ENCODE measurements at places on chromosomes 1 and 21.
A peak's percentile ranks its signal among the peaks of the same experiment; 100 is the strongest.

DNA sequence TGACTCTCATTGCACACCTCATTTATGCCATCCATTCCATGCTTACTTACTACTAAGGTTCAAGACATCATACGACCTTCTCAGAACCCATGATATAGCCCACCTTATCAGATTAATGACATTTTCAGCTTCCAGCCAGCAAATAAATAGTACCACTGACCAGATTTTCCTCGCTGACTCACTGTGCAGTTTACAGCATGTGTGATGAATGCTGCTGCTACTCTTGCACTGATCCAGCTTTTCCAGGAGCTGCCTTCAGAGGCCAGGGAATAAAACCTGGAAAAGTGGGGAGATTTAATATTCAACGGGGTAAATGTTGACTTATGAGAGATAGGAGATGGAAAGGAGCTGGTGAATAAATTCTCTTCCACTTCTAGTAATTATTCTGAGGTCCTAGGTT is 247.1 kb downstream of the COL11A1 start:
- DNase-seq: no peak

DNA sequence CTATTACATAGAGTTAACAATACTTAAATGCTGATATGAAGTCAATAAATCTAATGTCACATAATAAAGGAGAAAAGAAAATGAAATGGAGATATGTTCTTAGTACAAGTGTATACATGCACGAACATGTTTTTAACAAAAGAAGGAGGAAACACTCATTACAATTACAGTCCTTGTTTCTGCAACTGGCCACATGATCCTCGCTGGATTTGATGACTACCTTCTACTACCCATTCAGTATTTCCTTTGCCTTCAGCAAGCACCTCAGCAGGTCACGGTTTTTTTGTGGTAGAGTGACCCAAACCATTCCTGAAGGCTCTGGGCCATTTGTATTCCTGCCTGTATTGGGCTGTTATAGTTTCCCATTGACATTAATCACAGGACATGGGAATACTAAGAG is 172.8 kb upstream of the CXADR start:
- no peak for DNase-seq

- no peak for DNase-seq
These were observed 49.0 kb downstream of the JAK1 start for GRCh38 chr1:64917328-64917861.

DNA sequence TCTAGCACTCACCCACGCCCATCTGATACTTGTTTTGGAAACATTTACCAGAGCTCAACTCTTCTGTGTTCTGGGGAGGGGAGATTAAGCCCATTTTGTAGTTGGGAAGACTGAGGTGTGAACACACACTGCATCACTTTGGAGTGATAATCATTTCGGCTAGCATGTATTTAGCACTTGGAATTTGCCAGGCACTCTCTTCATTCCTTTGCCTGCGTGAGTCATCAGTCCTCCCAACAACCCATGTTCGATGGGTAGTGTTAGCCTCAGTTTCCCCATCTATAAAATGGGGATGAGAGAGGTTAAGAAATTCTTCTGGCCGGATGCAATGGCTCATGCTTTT is 182.8 kb upstream of the TMEM51 start:
- no peak for DNase-seq

- DNase-seq: no peak
These were observed 160.0 kb downstream of the PRDM2 start for GRCh38 chr1:13860031-13860430.

- no peak for DNase-seq
These were observed 38.3 kb upstream of the MYOCOS start for GRCh38 chr1:171583591-171584201.

GRCh38 chr1:77704736-77705135 is 22.3 kb upstream of the ZZZ3 start:
- no peak for DNase-seq

DNA sequence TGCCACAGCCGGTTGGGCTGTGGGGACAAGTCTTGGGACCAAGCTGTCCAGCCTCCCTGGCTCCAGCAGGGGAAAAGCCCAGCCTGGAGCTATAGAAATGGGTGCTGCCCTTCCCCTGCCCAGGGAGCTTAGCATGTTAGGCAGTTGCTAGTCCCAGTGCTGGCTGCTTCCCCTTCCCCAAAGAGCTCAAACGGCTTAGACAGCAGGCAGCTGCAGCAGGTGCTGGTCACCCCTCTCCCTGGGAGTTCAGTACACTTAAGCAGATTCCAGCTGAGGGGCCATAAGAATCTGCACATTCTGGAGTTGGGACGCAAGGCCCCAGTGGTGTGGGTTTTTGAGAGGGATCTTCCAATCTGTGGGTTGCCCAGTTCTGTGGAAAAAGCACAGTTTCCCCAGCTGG is 11.1 kb upstream of the REG4 start:
- DNase-seq: no peak

DNA sequence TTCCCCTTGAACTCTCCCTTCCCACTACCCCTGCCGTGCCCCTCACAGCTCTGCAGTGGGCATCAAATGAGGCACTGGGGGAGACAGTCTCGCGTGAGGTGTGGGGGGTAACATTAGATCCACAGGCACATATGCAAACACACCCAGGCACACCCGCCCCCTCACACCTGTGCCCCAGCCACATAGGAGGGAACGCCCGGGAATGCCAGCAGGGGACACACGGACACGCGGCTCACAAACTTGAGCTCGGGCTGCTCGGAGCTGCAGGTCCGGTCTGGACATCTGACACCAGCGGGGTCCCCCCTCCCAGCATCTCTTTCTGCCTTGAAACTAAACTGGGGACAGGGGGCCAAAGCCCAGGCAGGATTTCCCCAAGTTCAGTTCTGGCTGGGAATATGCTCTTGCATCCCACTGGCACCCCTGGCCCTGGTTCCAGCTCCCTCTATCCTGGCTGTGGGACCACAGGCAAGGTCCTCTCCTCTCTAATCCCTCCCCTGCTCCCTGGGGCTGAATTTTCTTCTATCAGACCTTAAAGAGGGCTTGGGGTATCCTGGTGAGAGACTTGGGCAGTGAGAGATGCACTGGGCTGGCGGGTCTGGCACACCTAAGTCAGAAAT is 30.6 kb downstream of the CDCP2 start:
- DNase-seq: no peak

GRCh38 chr1:115656461-115657077 is 14.8 kb downstream of the VANGL1 start:
- DNase-seq: no peak

DNA sequence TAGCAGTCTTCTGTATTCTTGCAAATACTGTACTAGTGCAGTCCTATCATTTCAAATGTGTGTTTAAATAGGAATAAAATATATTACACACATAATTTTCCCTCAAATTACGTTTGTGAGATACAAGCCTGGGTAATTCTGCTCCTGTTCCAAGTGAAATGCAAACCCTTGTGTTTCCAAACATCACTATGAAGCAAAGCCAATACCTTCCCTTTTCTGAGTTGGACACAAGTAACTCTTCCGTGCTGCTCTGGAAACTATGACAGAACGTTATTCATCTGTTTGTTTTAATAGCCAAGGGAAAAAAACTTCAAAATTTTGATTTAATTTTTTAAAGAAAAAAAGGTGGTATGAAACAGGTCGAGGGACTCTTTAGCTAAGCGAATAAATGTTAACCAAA is 73.7 kb upstream of the UBE2U start:
- DNase-seq: no peak

GRCh38 chr1:7808253-7808844 is 24.3 kb downstream of the PER3 start:
- DNase-seq: peak; percentile 17

- DNase-seq: no peak
These were observed 61.4 kb upstream of the CNIH3 start for GRCh38 chr1:224554620-224555259.

DNA sequence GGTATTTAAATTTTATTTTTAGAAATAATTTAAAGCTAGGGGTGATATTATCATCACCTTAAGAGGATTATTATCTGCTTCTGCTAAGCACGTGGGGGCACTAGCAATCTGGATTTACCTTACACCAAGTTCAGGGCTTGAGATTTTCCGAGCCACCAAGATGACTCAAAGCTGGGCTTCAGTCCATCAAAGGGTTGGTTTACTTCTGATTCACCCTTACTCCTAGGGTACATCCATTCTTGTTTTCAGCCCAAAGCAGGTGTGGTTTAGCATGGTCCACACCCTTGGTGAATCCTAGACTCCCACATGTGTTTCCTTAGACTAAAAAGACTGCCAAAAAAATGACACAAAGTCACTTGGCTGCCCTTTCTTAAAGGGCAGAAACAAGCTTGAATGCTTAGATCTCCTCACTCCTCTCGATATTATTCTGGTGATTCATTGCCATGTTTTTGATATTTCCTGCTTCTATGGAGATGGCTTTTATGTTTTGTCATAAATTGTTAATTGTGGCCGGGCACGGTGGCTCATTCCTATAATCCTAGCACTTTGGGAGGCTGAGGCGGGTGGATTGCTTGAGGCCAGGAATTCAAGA is 9.8 kb upstream of the PRSS38 start:
- DNase-seq: no peak

DNA sequence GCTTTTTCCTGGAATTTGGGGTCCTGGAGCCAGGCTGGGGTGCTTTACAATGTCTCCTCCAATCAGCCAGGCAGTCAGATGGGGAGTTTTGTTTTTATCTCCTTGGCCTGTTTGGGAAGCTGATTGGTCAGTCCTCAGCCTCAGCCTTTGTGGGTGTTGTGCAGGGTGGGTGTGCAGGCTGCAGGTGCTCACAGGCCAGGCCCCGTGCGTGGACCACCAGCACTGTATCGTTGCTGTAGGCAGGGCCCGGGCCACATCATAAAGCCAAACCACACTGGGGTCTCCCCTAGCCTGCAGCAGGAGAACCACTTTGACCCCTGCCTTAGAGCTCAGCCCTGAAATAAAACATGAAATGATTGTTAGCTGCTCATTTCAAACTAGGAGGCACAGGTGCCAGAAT is 8.6 kb downstream of the PRDM16 start:
- DNase-seq: no peak

DNA sequence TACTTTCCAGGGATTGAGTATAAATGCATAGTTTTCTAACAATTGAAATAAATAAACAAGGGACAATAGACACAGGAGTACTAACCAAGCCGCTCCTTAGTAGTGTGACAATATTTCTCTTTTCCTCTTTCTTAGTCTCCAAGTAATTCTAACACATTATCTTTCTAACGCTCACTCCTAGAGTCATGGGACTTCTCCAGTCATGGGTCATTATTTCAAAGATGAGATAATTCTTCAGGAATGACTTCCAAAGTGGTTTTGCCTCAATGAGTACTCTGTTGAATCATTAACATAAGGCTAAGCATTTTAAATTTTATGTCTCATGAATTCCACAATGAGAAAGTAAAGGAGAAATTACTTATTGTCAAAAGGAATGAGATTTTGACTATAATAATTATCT is 605.8 kb upstream of the ADAMTS5 start:
- no peak for DNase-seq

DNA sequence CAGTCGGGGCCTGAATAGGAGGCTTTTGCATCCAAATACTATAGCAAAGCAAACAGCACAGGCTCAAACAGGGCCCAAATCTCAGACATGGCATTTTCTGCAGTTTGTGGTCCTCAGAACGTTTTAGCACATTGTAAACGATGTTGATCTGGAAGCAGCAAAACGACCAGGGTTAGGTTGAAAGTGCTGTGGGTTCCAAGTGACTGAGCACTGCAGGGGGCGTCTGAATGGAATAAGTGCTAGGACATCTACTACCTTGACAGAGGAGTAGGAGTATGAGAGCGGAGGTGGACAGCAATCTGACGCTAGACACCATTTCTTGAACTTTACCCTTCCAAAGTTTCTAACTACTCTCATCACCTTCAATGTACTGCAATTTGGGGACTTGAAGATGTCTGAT is 214.9 kb downstream of the BARHL2 start:
- DNase-seq: no peak

- DNase-seq: no peak
These were observed 143.2 kb downstream of the TRIM33 start for GRCh38 chr1:114367810-114368209.

DNA sequence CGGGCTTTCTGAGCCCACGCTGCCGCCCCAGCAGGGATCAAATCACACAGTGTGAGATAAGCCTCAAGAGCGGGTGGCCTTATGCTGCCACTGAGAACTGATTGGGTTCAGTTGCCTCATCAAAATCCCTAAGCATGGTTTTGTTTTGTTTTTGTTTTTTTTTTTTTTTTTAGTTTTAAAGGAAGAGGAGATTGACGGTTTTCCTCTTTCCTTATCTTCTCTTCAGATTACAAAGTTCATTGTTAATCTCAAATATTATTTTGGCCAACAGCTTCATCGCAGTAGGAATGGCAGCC is 651 bp downstream of the COA6 start:
- DNase-seq: no peak

- DNase-seq: no peak
These were observed 7.5 kb upstream of the G0S2 start for GRCh38 chr1:209667708-209668107.

GRCh38 chr1:204706838-204707509 is 21.4 kb upstream of the LRRN2 start:
- no peak for DNase-seq

DNA sequence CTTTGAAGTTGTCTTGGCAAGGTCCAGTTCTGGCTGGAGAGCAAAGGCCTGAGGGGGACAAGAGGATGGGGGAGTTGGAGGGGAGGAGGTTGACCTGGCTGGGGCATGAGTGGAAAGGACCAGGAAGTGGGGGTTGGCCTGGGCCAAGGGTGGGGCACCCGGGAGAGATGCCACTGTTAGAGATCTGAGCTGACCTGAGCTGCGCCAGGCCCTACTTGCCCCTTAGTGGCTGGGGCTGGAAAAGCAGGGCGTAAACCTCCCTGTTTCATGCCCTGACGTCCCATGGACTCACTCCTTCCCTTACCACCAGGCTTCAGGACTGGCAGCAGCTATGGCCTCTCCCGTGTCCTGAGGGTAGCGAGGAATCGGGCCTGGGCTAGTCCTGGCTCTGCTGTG is 16.9 kb downstream of the FAAH start:
- DNase-seq: no peak

- no peak for DNase-seq
These were observed 291.8 kb upstream of the CAMK1G start for GRCh38 chr1:209291715-209292114.

DNA sequence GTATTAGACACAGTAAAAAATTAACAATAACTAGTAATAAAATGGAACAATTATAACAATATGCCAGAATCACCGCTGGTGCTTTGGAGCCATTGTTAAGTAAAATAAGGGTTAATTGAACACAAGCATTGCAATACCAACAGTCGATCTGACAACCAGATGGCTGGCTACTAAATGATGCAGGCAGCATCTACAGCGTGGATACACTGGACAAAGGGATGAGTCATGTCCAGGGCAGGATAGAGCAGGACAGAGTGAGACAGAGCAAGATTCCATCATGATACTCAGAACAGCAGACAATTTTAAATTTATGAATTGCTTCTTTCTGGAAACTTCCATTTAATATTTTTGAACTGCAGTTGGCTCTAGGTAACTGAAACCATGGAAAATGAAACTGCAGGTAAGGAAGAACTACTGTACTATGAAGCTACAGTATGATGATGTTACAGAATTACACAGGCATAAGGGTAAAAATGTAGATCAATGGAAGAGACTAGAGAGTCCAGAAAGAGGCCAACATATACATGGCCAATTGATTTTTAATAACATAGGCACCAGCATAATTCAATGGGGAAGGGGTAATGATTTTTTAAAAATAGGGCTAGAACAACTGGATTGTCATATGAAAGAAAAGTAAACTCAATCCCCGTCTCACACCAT is 168.7 kb downstream of the RRAGC start:
- no peak for DNase-seq

GRCh38 chr1:214708321-214708955 is 105.4 kb downstream of the CENPF start:
- no peak for DNase-seq

GRCh38 chr1:4060850-4061249 is 160.8 kb upstream of the C1orf174 start:
- DNase-seq: no peak
